ENCODE measurements at places on chromosomes 3 and 15.
A peak's percentile ranks its signal among the peaks of the same experiment; 100 is the strongest.

- no peak for DNase-seq
Measured at GRCh38 chr3:87798567-87798947, 260.2 kb downstream of the CGGBP1 start.

DNA sequence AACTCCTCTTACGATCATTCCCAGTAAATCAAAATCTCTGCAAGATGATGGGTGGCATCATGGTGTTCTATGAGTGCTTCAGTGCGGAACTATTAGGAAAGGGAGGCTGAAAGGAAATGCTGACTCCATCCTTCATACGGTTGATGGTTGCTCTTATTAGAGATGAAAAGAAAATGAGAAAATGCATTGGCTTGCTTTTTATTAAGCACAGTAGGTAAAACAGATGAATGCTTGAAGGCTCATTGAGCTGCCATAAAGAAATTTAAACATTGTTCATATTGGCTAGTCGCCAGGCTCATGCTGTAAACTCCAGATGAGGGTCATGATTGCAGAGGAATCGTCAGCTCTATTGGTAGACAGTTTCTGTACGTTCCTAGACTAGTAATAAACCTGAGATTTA, 115.8 kb downstream of the EPHA3 start:
- no peak for DNase-seq

- no peak for DNase-seq
Measured at GRCh38 chr3:186454881-186455703, 89.1 kb downstream of the CRYGS start.

- no peak for DNase-seq
Measured at GRCh38 chr3:140540262-140540661, 137.6 kb upstream of the TRIM42 start.

GRCh38 chr3:71724584-71725270, 475 bp downstream of the EIF4E3 start:
- DNase-seq, result no peak

DNA sequence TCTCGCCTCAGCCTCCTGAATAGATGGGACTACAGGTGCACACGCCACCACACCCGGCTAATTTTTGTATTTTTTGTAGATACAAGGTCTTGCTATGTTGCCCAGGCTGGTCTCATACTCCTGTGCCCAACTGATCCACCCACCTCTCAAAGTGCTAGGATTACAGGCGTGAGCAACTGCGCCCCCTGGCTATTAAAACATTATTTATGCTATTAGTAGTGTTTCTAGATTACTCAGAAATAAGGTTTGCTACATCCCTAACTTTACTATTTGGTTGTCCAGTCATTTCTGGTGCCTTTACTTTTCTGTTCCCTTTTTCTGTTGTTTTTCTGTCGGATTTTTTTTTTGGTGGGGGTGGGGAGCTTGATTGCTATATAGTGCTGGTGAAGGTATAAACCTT, 393.6 kb upstream of the TPM1 start:
- no peak for DNase-seq

DNA sequence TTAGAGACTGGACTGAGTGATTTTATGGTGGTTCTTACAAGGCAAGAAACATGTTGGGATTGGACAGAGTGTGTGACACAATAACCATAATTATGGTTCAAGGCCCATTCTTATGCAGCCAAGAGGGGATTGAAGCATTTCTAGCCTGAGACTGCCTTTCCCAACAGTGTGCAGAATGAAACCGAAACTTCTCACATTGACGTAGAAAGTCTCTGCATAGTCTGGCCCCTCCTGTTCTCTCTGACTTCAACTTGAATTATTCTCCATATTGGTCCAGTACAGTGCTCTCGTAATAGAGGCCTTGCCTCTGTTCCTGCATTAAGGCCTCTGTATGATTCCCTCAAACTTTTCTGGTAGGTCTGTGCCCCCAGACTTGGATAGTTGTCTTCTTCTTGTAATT, 138.3 kb downstream of the DIPK2A start:
- peak; percentile 4 for DNase-seq

DNA sequence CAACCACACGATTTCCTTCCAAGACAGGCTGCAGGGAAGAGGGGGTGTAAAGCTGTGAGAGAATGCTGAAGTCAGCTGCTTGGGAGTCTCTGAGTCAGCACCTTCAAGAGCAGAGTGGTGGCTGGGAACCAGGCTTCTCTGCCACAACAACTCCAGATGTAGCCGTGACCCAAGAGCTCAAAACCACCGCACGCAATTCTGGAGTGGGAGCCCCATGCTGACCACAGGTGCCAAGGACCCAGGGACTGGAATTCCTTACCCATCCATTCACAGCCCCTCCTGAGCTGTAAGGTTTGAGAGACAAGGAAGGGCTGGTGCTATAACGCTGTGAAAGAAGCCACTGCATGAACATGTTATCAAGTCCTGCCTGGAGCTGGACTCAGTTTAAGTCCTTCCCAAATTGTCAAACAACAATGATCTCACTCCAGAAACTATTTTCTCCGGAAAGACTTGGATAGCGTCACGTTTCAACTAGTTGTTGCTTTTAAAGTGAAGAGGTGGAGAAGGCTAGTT, 61.4 kb downstream of the UMPS start:
- no peak for DNase-seq

DNA sequence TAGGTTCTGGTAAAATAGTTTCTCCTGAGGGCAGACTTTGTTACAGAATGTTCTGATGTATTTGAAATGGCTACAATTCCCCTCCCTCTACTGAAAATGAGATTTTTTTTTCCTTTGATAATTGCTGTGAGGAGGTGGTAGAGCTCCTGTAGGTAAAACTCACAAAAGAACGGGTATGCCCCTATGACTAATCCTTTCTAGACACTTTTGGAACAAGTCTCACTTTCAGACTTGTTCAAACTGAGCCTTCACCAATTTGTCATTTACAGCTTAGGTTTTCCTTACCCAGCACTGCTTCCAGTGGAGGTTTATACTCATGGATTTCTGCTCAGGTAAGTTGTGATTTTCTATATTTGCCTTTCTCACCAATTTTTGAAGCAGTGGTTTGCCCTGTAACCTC, 115.6 kb downstream of the NLGN1 start:
- DNase-seq, result no peak

- DNase-seq, result no peak
Measured at GRCh38 chr15:88788816-88789215, 14.4 kb upstream of the ACAN start.

DNA sequence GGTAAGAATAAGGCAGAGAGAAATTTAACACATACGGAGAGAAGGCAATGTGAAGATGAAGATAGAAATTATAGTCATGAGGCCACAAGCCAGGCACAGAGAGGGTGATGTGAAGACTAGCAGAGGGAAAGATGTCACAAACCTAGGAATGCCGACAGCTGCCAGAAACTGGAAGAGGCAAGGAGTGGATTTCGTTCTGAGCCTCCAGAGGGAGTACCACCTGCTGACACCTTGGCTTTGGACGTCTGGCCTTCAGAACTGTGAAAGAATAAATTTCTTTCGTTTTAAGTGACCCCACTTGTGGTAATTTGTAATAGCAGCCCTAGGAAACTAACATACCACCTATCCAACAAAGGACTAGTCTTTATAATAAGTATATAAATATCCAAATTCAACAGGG, 5.0 kb upstream of the SGO1 start:
- no peak for DNase-seq

DNA sequence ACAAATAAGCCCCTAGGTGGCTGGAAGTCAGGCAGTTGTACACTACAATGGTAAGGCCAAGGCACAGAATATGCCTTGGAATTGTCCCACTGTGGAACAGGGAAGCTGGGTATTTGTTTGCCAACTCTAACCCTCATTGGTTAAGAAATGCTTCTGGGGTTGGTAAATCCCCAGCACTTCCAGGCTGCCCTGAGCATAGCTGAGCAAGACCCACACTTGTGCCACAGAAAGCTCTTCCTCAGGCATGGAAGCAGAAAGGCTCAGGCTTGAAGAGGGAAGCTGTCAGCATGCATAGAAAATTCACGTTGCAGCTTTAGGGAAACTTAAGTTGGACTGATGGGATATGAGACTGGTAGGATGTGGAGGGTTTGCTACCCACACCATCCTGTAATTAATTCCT, 86.9 kb upstream of the PLCL2 start:
- DNase-seq, result no peak

DNA sequence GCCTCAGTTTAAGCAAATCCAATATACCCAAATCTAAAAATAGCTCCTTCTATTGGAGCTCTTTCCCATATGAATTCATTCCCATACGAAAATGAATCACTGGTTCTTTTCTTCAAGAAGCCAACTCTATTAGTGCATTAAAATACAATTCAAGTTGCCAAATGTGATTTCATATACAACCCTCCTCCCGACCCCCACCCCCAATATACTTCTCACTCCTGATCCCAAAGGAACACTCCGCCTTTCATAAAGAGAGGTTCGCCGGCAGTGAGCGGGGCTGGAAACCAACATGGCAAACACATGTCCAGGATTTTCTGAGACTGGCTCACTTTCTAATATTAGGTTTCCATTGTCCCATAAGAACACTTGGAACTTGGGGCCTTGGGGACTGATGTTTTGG, 48.5 kb downstream of the MAGEF1 start:
- DNase-seq, result no peak

- no peak for DNase-seq
Measured at GRCh38 chr3:160956785-160957184, 148.4 kb downstream of the B3GALNT1 start.

- DNase-seq, result no peak
Measured at GRCh38 chr15:67142767-67143100, 77.3 kb downstream of the SMAD3 start.

- no peak for DNase-seq
Measured at GRCh38 chr3:47456984-47457383, 18.8 kb downstream of the SCAP start.

- no peak for DNase-seq
Measured at GRCh38 chr3:64276131-64276530, 50.9 kb upstream of the PRICKLE2 start.

- DNase-seq, result no peak
Measured at GRCh38 chr3:101638261-101638745, 38.6 kb downstream of the ZBTB11 start.

DNA sequence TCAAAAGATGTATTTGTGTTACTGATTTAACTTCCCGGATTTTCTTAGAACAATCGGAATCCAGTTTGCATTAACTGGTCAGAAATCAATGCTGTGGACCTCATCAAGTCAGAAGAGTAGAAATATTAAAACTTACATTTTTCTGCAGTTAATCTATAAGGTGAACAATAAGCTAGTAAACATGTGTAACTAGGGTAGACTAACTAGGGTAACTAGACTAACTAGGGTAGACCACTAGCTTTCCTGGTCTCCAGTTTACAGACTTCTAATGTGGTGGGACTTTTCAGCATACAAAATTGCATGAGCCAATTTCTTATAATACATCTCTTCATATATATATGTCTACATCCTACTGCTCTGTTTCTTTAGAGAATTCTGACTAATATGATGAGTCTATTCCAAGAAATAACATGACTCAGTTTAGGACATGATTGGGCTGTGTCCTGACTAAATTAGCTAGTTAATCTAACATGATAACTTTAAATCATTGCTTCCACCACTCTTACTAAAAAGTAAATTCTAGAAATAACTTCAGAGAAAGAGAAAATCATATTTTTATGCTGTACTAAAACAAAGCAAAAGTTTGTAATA, 5.3 kb downstream of the PLSCR2 start:
- DNase-seq, result no peak

DNA sequence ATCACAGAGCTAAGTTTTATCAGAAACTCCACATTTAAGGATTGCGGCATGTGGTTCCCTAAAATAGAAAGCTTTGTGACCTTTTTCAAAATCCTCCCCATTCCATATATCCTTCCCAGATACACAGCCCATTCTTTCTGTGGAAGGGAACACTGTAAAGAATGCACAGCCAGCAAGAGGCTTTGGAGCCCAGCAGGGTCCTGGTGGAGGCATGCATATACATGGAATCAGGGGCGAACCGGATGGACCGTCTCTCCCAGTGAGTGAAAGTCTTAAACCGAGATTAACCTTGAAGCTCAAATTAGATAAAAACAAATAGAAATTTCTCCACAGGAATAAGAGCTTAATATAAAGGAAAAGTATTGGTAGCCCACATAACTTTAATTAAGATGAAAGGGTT, 436.2 kb upstream of the MDFIC2 start:
- DNase-seq, result no peak

DNA sequence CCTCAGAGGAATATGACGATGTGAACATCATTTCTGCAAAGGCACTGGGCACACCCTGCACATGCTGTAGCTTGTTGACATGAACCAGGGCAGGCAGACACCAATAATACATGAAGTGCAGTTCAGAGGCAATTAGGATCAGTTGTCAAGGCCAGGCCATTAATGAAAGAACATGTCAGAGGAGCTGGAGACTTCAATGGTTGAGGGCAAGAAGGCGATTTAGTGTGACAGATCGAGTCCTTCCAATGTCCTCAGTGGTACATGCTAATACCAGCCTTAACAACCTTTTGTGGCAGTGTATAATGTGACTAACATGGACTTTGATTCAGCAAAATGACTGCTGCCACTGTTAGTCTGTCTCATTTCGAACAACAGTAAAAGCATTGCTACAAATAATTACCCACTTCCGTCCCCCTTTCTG, 205.2 kb upstream of the NANOGP8 start:
- DNase-seq, result no peak

- no peak for DNase-seq
Measured at GRCh38 chr15:26864664-26865191, 2.1 kb upstream of the GABRA5 start.

- peak; percentile 11 for DNase-seq
Measured at GRCh38 chr3:10417847-10418246, 87.5 kb downstream of the ATP2B2 start.

DNA sequence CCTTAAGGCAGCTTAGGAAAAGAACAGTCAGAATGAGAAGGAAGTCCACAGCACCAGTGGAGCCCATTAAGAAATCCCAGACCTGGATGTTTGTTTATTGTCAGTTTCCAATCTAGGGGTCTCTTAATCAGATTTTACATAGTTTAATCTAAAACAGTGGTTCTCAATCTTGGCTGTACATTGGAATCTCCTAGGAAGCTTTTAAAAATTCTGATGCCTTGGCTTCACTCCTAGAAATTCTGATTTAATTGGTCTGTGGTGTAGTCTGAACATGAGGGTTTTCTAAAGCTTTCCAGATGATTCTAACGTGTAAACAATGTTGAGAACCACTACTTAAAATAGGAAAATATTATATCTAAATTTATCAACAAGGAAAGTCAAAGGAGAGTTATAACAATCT, 56.6 kb upstream of the SPRED1 start:
- DNase-seq, result no peak

GRCh38 chr3:77906102-77906709, 866.3 kb downstream of the ROBO2 start:
- DNase-seq, result no peak

Data from CD4-positive, alpha-beta T cell treated with Interleukin-2 at 100 ng/mL for 4 hours (primary cell).